Left renal pelvis (tissue), 4 donors: ENCODE measurements at places on chromosomes 12 and 14. TPM values are rescaled to one million over a fixed set of nuclear protein-coding genes. Genes with fewer than 3 reads are reported as not detected.

DNA sequence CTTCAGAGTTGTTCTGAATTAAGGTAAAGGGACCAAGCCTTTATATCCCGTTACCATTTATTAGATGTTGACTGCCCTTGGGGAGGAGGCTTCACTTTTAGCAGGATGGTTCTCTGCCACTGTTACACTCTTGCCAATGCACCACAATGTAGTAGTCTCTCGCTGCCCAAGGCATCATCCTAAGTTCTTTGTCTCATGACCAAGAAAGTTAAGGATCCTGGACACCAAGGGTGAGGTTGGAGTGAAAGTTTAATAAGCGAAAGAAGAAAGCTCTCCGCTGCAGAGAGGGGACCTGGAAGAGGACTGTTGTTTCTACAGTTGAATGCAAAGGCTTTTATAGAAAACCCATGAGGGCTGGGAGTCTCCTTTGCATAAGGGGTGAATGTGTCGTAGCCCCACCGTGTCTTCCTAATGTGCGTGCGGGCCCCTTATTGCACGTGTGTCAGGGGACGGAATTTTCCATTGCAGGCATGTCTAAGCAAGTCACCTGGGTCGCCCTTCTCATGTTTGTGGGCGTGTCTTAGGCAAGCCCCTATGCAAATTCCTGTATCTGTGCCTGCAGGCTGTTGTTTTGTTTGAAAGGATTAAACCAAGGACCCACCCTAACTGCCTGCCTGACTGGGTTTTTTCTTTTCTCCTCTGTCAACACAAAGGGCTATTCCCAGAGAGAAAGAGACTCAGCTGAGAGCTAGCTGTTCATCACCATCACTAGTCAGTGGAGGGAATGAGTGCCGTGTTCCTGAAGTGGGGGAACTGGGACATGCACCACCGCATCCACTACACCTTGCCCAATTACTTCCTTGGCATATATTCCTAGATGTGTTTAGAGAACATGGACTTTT lies 17.6 kb upstream of the RNASE1 start:
- DNase-seq = no peak

CMKLR1 gene
- polyA plus RNA-seq = 3.6 TPM

- no peak for DNase-seq
These were observed 13.5 kb upstream of the METTL17 start for GRCh38 chr14:20976291-20976690.

TPH2 gene
- not detected for polyA plus RNA-seq

DNA sequence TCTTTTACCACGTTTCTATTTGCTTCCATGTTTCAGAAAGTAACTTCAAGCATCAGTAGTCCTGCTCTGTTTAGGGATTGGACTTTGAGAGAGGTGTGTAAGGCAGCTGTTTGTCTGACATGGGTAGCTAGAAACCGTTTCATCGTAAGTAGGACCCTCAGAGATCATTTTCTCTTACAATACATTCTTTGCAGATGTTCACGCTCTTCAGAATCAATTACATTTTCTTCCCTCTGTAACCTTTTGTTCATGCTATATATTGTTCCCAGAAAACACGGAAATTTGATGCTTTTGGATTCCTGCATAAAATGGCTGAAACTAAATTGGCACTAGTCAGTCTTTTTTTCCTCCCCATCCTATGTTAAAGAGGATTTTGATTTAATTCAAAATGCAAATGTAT lies 62.6 kb upstream of the AEBP2 start:
- DNase-seq = no peak
